Adrenal gland (tissue), 19 donors: ENCODE measurements at places on chromosomes 7 and 10. TPM values are rescaled to one million over a fixed set of nuclear protein-coding genes. Genes with fewer than 3 reads are reported as not detected.
A peak's percentile ranks its signal among the peaks of the same experiment; 100 is the strongest.

Gene CDHR3
- 2.2 TPM for total RNA-seq

Gene FAM25G
- total RNA-seq, result not detected

Gene GGCT
- total RNA-seq, result 18.6 TPM

Gene A1CF
- not detected for total RNA-seq

DNA sequence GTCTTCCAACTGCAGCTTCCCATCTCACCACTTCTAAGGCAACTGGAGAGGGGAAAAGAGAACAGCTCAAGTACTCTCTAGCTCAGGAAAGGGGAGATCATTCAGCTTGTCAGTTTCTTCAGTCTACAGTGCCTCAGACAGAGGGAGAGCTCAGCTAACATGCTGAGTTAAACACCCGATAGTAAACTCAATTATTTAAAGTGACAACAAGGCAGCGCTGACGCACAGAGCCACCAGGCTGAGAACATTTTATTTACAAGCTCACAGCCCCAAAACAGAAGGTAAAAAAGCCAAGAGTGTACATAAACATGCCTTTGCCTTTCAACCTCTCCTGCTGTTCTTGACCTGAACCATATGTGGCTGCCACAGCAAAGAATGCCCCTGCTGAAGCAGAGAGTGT is 10.1 kb upstream of the CUZD1 start:
- H3K4me3 ChIP-seq, result no peak overlapping the region
- no peaks in the 10 kb centered on the region for H3K4me1 ChIP-seq
- DNase-seq, result peak; percentile 69
- no peak overlapping the region for H3K27ac ChIP-seq
- no peaks in the 10 kb centered on the region for H3K27me3 ChIP-seq

DNA sequence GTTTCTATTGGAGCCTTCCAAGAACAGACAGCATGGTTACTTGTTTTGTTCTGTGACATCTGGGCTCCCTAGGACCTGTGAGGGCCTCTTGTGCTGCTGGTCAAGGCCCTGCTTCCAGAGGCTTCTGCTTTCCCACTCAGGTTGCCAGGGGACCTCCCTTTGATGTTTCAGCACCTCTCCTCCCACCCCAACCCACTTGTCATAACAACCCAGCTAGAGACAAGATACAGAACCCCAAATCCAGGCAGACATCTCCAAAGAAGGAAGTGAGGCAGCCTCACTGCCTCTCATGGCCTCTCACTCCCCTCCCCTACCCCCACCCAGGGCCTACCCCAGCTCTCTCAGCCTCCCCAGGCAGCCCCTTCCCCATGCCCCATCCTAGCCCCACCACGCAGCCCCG is 11.3 kb downstream of the NFKB2 start:
- peaks cover 11% of the 10 kb centered on the region for H3K36me3 ChIP-seq
- no peak for DNase-seq
- H3K27ac ChIP-seq, result no peak overlapping the region
- H3K27me3 ChIP-seq, result peaks cover 35% of the 10 kb centered on the region
- H3K4me3 ChIP-seq, result no peak overlapping the region
- peaks cover 12% of the 10 kb centered on the region for H3K4me1 ChIP-seq

- DNase-seq, result no peak
- H3K4me3 ChIP-seq, result no peak overlapping the region
- no peak overlapping the region for H3K27ac ChIP-seq
- no peaks in the 10 kb centered on the region for H3K27me3 ChIP-seq
Observed at GRCh38 chr7:132527467-132528410, 48.5 kb downstream of the PLXNA4 start.

- H3K27ac ChIP-seq, result no peak overlapping the region
- no peak for DNase-seq
- peaks cover 35% of the 10 kb centered on the region for H3K4me1 ChIP-seq
- no peaks in the 10 kb centered on the region for H3K36me3 ChIP-seq
Observed at GRCh38 chr10:79004311-79004710, 64.5 kb upstream of the ZMIZ1 start.

DNA sequence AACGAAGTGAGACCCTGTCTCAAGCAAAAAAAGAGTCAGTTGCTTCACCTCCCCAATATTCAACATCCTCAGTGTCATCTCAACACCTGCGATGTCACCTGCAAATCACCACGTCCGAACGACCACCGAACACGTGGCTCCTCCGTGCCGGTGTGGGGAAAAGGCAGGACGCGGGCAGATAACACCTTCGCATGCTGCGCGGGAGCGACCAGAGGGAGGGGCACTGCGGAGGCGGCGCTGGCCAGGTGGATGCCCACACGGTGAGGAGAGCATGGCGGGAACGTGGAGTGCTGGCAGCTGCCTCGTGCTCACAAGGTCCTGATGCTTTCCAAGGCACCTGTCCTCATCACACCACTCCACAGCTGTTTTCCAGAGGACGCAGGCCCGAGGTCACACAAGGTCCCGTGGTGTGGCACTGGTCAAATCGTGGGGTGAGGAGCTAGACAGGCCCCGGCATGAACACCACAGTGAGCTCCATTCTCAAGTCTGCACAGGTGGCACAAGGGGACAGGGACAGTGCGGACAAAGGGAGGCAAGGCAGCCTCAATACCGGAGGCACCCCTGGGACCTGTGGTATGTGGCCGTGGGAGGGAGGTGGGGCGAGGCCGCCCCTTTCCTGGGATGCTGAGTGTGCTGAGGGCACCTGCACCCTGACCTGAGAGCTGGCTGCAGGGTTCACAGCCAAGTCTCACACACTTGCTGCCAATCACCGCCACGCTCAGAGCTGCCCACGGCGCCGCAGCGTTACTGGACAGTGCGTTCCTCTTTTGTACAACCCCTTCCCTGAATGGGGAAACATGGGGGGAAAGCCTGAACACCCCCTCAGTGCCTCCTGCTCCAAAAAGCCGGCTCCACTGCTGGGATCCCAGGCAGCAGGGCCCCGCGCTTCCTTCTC is 13.0 kb downstream of the TUBGCP2 start:
- DNase-seq, result no peak
- no peak overlapping the region for H3K4me3 ChIP-seq
- H3K27me3 ChIP-seq, result no peaks in the 10 kb centered on the region
- H3K27ac ChIP-seq, result no peak overlapping the region

DNA sequence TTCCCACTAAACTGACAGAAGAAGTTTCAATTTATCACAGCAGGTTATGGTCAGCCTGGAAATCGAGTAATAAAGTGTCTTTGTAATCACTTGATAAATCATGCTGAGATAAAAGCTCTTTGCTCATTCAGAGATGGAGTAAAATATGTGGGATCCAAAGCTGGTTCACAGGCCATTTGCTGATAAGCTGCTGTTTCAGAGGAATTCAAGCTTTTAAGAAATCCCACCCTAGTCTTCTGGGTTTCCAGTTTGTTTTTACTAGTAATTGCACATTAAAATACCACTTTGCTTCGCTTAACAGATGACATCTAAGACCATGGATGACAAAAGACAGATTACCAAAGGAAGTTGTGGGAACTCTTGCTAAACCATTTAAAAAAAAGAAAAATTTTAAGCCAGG is 37.4 kb upstream of the CDK6 start:
- DNase-seq, result no peak

DNA sequence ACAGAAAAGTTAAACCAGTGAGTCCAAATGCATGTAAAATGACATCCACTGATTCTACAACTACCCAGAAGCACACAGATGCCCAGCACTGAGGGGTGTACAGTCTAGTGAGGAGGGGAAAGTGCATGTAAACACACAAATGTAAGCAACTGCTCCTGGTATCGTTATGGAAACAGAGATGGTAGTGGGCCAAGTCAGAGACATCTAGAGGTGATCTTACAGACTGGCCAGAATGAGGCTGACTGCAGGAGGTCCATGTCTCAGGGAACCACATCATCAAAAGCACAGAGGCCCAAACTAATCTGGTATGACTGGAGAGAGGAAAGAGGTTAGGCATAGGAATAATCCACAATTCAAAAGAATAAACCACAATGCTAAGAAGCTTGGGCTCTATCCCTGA is 176.5 kb downstream of the SRPK2 start:
- H3K27ac ChIP-seq, result no peak overlapping the region
- DNase-seq, result no peak
- H3K4me3 ChIP-seq, result no peak overlapping the region
- no peaks in the 10 kb centered on the region for H3K36me3 ChIP-seq
- no peaks in the 10 kb centered on the region for H3K27me3 ChIP-seq

DNA sequence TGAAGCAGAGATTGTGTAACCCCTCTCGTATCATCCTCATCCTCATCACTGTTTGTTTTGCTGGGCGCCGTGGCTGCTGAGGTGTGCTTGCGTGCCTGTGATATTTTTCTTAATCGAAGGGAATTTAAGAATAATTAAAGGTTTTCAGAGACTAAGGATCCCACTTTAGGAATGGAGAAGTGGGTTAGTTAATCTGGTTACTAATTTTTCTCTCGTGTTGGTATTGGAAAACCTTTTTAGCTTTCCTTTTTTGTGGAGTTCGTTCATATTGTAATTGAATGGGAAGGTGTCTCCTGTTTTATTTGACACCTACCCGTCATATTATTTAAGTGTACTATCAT is 1.3 kb downstream of the UBN2 start:
- no peaks in the 10 kb centered on the region for H3K27me3 ChIP-seq
- H3K36me3 ChIP-seq, result no peaks in the 10 kb centered on the region
- DNase-seq, result no peak
- peaks cover 28% of the 10 kb centered on the region for H3K4me1 ChIP-seq
- peak overlapping the region; percentile 96 for H3K4me3 ChIP-seq

GRCh38 chr7:44293561-44294324 is 31.7 kb downstream of the CAMK2B start:
- H3K4me1 ChIP-seq, result no peaks in the 10 kb centered on the region
- DNase-seq, result peak; percentile 4
- H3K4me3 ChIP-seq, result no peak overlapping the region
- H3K27ac ChIP-seq, result no peak overlapping the region

GRCh38 chr10:119176166-119176565 is 2.4 kb downstream of the PRDX3 start:
- no peak overlapping the region for H3K27ac ChIP-seq
- H3K4me1 ChIP-seq, result peaks cover 10% of the 10 kb centered on the region
- H3K4me3 ChIP-seq, result no peak overlapping the region
- H3K36me3 ChIP-seq, result no peaks in the 10 kb centered on the region
- H3K27me3 ChIP-seq, result no peaks in the 10 kb centered on the region
- DNase-seq, result no peak

DNA sequence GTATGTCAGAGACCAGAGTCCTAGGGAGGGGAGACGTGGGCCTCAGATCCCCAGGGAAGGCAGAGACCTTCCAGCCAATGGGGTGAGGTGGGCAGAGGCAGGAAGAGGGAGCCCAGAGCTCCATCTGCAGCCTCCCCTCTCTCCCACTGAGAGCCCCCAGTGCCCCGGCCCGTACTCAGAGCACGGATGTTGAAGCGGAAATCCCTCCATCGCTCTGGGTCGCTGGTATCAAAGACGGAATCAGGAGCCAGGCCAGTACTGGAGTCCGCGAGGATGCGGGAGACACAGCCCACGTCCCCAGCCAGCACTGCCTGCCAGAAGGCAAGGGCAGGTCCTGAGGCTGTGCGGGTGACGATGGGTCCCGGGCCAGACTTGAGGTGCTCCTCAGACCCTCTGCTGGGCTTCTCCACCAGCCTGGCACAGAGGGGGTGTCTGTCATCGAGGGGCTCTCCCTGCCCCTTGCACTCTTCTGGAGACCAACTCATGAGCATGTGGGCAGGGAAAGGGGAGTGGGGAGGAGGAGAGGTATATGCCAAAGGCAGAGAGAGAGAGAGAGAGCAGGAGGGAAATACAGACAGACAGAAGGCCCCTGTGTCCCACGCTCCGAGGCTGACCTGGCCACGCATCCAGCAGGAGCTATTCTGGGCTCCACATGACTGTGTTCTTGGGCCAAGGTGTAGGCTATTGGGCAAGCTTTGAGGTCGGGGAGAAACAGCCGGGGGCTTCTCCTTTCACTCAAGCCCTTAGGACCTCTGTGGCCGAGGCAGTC is at the start of gene ASB10:
Gene ASB10, minus strand, starts transcription at position 611 of the 769 bp plus-strand sequence. Its CDS starts 120 bp downstream, at position 491.
- no peaks in the 10 kb centered on the region for H3K27me3 ChIP-seq
- DNase-seq, result no peak
- no peaks in the 10 kb centered on the region for H3K4me1 ChIP-seq
- H3K4me3 ChIP-seq, result no peak within 1 kb of the TSS
